ENCODE measurements at places on chromosomes 6 and 20.

GRCh38 chr6:8707956-8708772 is 272.8 kb upstream of the SLC35B3 start:
- DNase-seq, result no peak

DNA sequence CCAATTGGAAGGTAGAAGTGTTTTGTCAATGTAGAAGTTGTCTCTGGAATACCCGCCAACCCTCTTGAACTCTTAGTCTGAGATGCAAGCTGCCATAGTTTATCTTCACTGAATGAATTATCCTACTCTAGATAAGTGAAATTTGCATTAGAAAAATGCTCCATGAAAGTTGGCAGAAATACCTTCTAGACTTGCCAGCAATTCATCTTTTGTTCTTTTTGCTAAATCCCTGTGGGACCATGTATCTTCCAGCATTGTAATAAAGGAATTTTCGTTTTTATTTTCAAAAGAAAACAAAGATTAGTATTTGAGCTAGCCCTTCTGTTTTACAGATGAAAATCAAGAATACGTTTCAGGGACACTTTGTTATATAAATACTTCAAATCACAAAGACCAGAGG is 244.2 kb downstream of the CBLN4 start:
- DNase-seq, result no peak

DNA sequence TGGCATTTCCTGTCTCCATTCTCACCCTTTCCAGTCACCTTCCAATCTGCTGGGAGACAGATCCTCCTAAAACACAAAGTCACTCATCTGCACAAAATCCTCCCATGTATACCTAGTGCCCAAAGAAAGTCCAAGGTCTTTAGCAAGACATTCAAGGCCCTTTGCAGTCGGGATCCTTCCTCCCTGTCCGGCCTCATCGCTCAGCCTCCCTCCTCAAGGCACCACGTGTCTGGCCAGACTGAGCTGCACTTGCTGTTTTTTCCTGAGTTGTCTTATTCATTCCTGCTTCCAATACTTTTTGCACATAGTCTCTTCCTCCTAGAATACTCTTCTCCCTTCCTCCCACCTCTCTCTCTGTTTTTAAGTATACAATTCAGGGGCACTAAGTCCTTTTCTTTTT is 1.4 kb downstream of the TRIM15 start:
- DNase-seq, result no peak

DNA sequence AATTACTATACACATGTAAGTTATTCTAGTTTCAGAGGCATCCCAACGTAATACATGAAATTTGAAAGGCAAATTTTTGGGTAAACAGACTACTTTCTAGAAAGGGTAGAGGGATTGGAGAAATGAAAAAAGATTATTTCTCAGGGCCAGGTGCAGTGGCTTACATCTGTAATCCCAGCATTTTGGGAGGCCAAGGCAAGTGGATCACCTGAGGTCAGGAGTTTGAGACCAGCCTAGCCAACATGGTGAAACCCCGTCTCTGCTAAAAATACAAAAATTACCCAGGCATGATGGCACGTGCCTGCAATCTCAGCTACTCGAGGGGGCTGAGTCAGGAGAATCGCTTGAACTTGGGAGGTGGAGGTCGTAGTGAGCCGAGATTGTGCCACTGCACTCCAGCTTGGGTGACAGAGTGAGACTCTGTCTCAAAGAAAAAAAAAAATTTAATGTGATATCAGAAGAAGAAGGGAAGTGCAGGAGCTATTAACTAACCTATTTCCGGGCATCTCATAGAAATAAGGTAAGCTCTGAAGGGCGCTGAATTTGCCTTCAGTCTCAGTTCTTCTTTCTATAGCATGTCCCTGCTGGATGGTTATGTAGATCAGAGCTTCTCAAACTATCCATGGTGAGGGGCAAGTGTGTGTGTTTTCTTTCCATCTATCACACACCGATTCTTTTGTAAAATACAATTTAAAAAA is 100.3 kb upstream of the MTHFD1L start:
- no peak for DNase-seq

- no peak for DNase-seq
These were observed 49.9 kb downstream of the PXDC1 start for GRCh38 chr6:3701631-3702030.

DNA sequence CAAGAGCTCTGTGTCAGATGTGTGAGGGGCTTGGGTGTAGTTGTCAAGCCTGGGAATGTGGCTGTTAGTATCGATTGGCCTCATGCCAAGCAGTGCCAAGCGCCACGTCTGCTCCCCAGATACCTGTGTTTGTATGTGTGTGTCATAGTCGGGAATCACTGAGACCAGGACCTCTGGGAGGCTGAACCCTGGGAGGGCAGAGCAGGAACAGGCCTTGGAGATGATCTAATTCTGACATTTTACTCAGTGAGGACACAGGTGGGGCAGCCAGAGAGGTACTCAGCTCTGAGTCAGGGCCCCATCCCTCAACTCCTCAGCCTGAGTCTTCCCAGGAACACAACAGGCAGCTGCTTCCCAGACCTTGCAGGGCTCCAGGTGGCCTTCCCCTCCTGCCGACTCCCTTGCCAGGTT is 51.2 kb upstream of the FANCE start:
- DNase-seq, result no peak

- DNase-seq, result no peak
These were observed 255.4 kb downstream of the TBX18 start for GRCh38 chr6:84508981-84509380.

GRCh38 chr6:3419624-3420272 is 37.1 kb downstream of the SLC22A23 start:
- DNase-seq, result no peak

DNA sequence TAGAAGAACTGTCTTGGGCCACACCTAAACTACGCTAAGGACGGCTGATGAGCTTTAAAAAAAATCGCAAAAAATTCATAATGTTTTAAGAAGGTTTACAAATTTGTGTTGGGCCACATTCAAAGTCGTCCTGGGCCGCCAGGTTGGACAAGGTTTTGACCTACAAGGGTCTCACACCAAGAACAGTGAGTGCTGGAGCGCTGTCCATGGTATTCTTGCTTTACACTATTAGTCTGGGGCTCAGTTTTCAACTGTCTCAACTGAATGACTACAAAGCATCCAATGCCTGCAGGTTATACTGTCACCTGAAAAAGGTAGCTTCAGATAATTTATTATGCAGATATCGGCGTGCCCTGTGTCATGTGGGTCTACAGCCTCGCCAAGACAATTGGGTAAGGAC is 3.7 kb upstream of the FAXC start:
- no peak for DNase-seq

DNA sequence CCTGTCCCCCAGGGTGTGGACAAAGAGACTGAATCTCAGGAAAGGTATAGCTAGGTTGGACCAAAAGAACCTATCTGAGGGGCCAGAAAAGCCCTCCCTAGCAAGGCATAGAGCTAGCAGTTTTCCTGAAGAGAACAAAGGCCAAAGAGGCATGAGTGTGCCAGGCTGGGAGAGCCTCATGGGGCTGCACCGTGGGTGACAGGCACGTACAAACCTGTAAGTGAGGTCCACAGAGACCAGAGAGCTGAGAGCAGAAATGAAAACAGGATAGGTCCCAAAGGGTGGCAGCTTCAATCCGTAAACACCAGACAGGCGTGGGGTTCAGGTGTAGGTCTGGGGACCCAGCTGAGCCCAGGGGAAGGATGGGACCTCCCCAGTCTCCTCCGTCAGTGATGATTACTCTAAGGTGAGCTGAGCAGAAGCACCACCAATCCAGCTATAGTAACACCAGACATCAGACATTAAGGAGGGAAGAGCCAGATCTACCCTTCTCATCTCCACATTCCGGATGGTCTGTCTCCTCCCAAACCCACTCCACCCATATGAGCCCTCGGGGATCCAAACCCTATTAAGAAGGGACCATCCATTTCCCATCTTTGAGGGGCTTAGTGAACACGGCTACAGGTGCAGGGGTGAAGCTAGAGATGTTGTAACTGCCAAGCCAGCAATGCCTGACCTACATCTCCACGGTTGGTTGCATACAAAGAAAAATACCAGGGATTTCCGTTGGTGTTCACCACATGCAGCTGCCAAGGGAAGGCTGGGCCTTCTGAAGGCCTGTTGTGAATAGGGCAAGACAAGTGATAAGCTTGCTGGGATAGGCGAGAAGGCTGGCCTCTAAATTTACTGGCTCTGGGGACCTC is 38.3 kb downstream of the BCL2L1 start:
- DNase-seq, result no peak

GRCh38 chr6:3147914-3148757 is 9.2 kb downstream of the TUBB2A start:
- no peak for DNase-seq

DNA sequence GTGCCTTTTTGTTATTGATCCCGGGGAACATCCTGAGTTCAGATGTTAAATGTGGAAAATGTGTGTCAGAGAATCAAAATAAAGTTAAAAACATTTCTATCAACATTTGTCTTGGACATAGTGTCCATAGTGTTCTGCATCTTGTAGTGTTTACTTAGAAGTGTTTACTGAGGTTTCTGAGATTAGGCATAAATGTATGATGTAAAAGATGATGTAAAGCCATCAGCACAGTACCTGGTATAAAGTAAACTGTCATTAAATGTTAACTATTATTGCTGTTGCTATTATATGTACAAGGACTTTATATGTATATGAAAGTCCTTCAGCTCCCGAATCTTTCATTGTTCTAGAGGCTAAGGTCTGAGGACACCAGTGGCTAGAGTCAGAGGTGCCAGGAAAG is 28.2 kb upstream of the VEGFA start:
- DNase-seq, result no peak

GRCh38 chr20:54062812-54063280 is 7.5 kb downstream of the BCAS1 start:
- DNase-seq, result no peak

DNA sequence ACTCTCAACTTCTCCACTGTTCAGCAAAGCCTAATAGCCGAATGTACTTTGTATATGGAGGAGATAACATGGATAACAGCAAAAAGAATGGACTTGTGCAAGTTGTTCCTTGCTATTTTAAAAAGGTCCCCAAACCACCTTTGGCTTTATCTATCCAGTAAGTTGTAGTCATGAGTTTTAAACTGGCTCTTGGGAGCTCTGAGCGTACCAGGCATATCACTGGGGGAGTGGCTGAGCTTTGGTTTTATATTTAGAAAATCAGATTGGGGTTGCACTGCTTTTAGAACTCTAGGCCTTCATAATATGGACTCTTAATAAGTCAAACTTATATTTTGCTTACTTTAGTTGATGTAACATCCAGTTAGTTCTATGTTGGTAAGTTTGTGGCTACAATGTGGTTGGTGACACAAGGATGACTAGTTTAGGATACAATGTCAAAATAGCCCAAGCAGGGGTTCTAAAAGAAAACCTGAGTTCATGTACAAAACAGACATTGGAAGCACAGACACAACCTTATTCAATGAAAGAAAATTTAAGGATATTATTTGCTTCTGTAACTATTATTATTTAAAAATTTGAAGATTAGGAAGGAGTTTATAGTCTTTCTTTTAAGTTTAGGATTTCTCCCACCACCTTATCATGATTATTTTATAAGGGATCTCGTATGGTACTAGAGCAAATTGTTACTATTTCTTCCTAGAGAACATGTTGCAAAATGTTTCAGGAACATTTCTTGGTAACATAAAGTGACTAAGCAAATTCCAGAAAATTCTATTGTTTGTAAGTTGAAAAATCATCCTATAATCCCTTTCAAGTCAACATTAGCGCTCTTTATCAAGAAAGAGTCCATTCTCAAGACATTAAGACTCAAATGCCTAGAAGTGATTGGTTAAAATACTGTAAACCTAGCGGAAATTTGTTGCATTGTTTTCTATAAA is 165.8 kb upstream of the SUPT3H start:
- DNase-seq, result no peak

GRCh38 chr20:58102261-58102660 is 126.2 kb downstream of the ANKRD60 start:
- no peak for DNase-seq

GRCh38 chr20:23315099-23315498 is 35.5 kb upstream of the NXT1 start:
- no peak for DNase-seq

- DNase-seq, result no peak
These were observed 39.8 kb downstream of the LRRN4 start for GRCh38 chr20:6014017-6014416.

- no peak for DNase-seq
These were observed 340.7 kb downstream of the LMBRD1 start for GRCh38 chr6:69456086-69456485.

- DNase-seq, result no peak
These were observed 67.5 kb upstream of the MBOAT1 start for GRCh38 chr6:20279608-20280287.

- DNase-seq, result no peak
These were observed 12.0 kb upstream of the DDX43 start for GRCh38 chr6:73382462-73383113.

DNA sequence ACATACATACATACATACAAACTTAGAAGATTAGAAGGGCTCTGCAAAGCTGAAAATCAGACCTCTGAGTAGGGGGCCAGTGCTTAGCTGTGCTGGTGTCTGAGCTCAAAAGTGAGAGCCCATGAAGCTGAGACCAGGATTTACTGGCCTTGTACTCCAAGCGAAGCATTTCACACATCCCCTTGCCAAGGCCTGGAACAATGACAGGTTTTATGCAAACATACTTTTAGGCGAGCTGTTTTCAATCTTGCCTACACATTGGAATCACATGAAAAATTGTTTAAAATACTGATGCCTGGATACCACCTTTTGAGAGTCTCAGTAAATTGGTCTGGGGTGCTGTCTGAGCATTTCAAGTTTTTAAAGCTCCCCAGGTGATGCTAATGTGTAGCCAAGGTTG is 80.9 kb upstream of the SRSF6 start:
- no peak for DNase-seq

DNA sequence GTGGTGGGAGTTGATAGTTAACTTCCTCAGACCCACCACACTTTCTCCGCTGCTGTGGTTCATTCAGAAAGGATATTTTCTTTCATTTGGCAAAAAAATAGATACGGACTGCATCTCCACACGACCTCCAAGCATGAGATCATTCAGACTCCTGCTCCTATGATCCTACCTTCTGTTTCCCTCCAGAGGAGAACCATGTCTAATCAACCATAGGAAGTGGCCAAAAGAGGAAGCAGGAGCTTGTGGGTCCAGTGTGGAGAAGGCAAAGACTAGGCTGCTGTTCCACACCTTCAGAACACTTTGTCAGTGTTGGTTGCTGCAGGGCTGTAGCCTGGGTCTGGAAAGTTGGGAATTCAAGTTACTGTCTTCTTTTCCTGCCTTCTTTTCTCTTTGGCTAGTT is 10.6 kb upstream of the KIF13A start:
- no peak for DNase-seq

- no peak for DNase-seq
These were observed 19.4 kb downstream of the KCNK5 start for GRCh38 chr6:39209911-39210310.

DNA sequence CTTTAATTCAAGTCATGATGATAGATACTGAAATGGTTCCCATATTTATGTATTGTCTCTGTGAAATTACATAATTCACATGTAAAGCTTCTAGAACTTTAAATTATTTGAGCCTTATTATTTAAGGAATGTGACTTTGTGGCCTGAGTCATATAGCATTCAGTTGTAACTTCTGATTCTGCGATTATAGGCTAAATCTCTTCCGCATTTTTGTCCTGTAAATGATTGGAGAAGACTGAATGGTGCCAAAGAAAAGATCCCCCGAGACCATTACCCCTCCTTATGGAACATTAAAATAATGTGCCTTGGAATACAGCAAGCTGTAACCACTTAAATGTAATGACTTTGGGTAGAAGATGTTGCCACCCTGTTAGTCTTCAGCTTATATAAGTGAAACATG is 63.3 kb upstream of the MAP7 start:
- no peak for DNase-seq

GRCh38 chr6:136475686-136476085 is 74.5 kb downstream of the MAP7 start:
- no peak for DNase-seq

GRCh38 chr6:117512056-117512828 is 29.8 kb downstream of the DCBLD1 start:
- no peak for DNase-seq

GRCh38 chr6:131065112-131065823 is 2.2 kb upstream of the EPB41L2 start:
- DNase-seq, result no peak

Data from stimulated activated CD4-positive, alpha-beta T cell treated with anti-CD3 and anti-CD28 coated beads, Interleukin-12 subunit alpha, Interleukin-12 subunit beta, amount 100 ng/mL, for 4 hours (primary cell).